Hematopoietic multipotent progenitor cell (in vitro differentiated cells): ENCODE measurements at places on chromosomes 13 and 19. TPM values are rescaled to one million over a fixed set of nuclear protein-coding genes. Genes with fewer than 3 reads are reported as not detected.

GRCh38 chr13:69948016-69948415 lies 159.6 kb upstream of the ATXN8OS start:
- peak; percentile 91 for DNase-seq

GRCh38 chr19:38310279-38310670 lies 5.5 kb downstream of the YIF1B start:
- no peak for DNase-seq

GRCh38 chr13:90154311-90154960 lies 1193.1 kb upstream of the MIR17HG start:
- no peak for DNase-seq

GRCh38 chr13:110173247-110173818 lies 133.6 kb downstream of the COL4A1 start:
- DNase-seq, result peak; percentile 6

GRCh38 chr19:43316591-43317319 lies 36.7 kb upstream of the CD177 start:
- no peak for DNase-seq

Gene KLK10
- total RNA-seq, result not detected

- DNase-seq, result no peak
Observed at GRCh38 chr13:68261105-68261504, 1031.0 kb upstream of the PCDH9 start.

DNA sequence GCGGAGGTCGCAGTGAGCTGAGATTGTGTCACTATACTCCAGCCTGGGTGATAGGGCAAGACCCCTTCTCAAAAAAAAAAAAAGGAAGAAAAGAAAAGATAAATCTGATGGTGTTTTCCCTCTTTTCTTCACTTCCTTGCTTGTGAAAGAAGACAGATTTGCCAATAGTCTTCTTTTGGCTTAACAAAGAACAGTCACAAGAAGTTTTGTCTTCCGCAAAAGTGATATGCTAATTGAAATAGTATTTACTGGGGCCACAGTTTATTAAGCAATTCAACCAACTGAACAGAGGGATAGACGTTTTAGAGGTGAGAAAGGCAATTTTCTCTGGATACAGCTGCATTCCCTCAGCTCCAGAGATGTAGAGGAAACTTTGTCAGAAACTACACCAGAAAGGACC lies 22.9 kb upstream of the PLAUR start:
- DNase-seq, result no peak

Gene ZNF177
- total RNA-seq, result 0.81 TPM

- DNase-seq, result no peak
Observed at GRCh38 chr13:41813426-41813825, 147.5 kb downstream of the VWA8 start.

- DNase-seq, result no peak
Observed at GRCh38 chr13:46903748-46904147, 6.9 kb upstream of the HTR2A start.

Gene KCTD12
- 3.0 TPM for total RNA-seq

- no peak for DNase-seq
Observed at GRCh38 chr19:296476-297225, 5.4 kb upstream of the PLPP2 start.

Gene NDFIP2
- total RNA-seq, result 0.27 TPM

DNA sequence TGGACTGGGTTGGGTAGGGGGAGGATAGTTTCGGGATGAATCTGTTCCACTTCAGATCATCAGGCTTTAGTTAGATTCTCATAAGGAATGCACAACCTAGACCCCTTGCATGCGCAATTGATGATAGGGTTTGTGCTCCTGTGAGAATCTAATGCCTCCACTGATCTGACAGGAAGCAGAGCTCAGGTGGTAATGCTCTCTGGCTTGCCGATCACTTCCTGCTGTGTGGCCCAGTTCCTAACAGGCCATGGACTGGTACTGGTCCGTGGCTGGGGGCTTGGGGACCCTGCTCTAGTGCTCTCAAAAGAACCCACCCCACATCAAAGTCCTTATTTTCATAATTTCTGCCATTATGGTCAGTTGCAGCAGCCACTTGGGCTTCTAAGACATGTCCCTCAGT lies 30.1 kb downstream of the DNAJC3 start:
- no peak for DNase-seq

Gene CPB2
- not detected for total RNA-seq

DNA sequence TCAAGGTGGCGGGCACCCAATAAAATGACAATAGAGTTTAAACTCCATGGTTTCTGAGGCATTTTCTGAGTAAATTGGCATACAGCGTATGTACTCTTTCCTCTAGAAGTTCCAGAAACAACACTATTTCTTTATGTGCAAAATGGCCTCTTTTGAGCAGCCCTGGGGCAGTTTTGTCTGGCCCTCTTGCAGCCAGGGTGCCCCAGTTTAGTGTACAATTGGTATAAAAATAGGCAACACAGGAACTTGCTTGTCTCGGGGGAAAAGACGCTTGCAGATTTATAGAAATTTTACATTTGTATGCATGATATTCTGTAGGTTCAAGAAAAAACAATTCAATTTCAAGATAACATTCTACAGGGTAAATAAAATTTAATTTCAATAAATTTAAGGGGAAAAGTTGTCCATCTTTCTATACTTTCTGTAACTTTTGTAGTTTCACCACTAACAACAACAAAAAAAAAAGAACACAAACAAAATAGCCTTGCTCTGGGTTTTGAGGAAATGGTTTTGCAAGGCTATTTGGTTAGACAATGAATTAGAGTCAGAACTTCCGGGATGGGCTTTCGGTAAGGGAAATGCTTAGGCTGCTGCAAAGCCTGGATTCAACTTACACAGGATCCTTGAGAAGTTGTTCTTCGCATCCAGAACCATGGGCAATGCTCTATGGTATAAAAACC lies 45.3 kb downstream of the LRCH1 start:
- no peak for DNase-seq

DNA sequence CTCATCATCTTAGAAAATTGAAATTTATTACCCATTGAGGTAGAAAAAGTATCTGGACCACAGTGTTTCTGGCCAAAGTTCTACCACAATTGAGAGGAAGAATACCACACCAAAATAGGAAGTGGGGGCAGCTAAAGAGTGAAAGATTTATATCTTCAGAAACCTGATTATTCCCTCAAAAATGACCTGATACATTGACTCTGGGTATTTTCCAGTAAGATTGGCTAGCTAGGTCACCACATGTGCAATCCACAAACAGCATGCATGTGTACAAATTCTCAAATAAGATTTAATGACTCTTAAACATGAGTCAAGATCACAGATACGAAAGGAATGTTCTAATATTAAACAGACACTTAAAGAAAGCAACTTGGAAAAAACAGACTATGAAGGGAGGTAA lies 1516.2 kb upstream of the PCDH20 start:
- DNase-seq, result no peak

DNA sequence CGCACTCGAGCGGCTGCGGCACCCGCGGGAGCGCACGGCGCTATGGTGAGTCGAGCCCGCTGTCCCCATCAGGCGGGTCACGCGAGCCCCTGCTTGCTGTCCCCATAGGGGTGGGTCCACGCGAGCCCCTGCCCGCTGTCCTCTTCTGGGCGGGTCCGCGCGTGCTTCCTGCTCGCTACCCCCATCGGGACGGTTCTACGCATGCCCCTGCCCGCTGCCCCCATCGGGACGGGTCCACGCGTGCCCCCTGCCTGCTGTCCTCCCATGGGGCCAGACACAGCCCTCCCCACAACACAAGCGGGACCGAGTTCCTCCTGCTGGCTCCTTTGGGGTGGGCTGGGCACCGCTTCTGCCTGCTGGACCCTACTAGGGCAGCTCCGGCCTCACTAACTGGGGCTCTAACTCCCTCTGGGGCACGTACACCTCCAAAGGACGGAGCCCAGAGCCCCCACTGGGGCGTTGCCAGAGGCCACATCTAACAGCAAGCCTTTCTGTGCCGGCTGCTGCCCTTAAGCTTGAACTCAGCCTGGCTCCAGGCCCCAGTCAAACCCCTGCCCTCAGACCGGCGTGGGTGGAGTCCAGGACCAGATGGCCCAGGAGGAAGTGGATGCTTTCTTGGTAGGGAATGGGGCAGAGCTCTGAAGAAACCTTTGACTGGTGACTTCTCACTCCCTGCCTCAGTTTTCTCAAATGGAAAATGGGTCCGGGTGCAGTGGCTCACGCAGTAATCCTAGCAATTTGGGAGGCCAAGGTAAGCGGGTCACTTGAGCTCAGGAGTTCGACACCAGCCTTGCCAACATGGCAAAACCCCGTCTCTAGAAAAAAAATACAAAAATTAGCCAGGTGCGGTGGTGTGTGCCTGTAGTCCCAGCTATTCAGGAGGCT lies 722 bp downstream of the COLGALT1 start:
- DNase-seq, result peak; percentile 39

DNA sequence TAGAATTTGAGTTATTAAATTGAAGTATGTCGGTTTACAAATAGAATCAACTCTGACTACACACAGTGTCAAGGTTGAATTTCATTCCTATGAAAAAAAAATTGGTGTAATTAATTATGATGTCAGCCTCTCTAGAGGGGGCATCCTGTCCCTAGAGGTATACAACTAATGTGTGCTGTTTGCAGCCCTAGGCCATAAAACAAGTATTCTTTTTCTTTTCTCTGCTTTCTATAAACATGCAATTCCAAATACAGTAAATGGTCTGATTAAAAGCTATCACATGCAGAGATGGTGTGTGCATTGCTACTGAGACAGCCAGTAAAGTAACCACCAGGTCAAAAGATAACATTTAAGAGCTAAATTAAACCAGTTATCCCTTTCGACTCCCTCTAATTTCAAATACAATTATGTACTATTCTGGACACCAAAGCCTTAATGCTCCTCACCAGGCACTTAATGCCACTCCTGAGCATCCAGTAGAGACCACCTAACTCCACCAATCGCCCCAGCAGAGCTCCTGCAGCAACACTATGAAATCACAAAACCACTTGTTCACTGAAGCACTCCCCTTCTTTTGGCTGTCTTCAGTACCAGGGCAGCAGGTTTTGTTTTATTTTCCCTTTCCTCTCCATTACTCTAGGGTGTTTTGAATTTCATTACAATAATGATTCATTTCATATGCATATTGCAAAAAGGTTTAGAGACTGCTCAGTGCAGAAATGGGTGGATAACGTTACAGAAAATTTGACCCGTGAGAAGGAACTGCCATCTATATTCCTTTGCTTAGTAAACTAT lies 426.9 kb downstream of the PCDH9 start:
- DNase-seq, result no peak

GRCh38 chr13:24159357-24159756 lies 1.2 kb upstream of the SPATA13 start:
- DNase-seq, result no peak

GRCh38 chr13:50691176-50691680 lies 152.3 kb downstream of the DLEU7 start:
- no peak for DNase-seq

Gene KLHL1
- not detected for total RNA-seq

GRCh38 chr19:54153731-54154326 lies 5.7 kb downstream of the LENG1 start:
- DNase-seq, result no peak

Gene OR4F17
- total RNA-seq, result under 0.01 TPM

Gene ZNF808
- 15.6 TPM for total RNA-seq

DNA sequence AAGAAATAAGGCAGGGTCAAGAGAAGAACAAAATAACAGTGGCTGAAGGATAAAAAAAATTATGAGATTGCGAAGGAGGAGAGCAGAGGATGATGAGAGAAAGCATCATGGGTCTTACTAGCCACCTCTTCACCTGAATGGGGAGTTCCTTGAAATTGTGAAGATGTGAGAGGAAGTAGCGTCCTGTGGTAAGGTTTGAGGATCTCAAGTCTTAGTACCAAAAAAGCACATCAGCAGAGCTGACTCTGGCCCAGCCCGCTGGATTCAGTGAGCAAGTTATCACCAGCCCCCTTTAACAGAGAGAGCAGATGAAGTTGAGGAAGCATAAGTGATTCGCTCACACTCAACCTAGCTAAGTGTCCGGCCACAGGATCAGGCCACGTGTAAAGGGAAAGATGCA lies 61.8 kb downstream of the RXFP2 start:
- no peak for DNase-seq

- DNase-seq, result no peak
Observed at GRCh38 chr19:42301646-42302203, at the start of gene PRR19. Gene PRR19 (plus strand): TSS chr19:42302132. CDS start chr19:42309585, 7,453 bp downstream.

- peak; percentile 35 for DNase-seq
Observed at GRCh38 chr13:72166102-72166650, 299.2 kb upstream of the DACH1 start.

DNA sequence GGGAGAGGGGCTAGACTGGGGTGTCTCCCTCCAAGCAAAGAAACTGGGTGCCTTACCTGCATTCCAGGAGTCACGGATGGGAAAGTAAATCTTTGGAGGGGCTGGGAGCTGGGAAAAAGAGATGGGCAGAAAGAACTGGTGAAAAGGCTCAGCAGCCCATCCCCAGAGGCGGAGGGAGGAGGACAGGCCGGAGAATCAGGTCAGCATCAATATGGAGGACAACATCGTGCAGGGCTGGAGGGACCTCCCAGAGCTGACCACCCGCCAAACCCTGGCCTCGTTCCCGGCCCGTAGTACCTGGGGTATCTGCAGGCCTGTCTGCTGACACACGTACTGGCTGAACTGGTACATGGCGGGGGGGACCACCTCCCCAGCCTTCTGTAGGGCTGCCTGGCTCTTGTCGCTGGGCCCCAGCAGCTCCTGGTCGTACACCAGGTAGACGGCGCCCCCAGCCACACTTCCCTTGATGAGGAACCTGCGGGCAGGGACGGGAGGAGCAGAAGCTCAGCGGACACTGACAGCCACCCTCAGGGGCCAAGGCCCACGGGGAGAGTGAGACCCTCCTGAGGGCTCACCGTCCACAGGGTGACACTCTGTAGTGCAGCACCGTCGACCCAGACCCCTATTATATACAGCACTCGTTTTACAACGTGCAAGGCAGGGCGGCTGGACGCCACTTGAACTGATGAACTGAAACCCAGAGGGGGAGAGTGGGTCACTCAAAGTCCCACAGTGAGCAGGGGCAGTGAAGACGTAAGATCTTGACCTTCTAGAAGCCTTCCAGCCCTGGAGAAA lies 830 bp downstream of the MICOS13 start:
- DNase-seq, result no peak

- DNase-seq, result no peak
Observed at GRCh38 chr13:110346661-110347067, 39.6 kb downstream of the COL4A2 start.

- no peak for DNase-seq
Observed at GRCh38 chr13:97318532-97318931, 96.4 kb downstream of the MBNL2 start.

- no peak for DNase-seq
Observed at GRCh38 chr19:32252333-32252669, 93.1 kb upstream of the ZNF507 start.

Gene ZNF555
- total RNA-seq, result 5.9 TPM

Gene ADGRL1
- 32.0 TPM for total RNA-seq

DNA sequence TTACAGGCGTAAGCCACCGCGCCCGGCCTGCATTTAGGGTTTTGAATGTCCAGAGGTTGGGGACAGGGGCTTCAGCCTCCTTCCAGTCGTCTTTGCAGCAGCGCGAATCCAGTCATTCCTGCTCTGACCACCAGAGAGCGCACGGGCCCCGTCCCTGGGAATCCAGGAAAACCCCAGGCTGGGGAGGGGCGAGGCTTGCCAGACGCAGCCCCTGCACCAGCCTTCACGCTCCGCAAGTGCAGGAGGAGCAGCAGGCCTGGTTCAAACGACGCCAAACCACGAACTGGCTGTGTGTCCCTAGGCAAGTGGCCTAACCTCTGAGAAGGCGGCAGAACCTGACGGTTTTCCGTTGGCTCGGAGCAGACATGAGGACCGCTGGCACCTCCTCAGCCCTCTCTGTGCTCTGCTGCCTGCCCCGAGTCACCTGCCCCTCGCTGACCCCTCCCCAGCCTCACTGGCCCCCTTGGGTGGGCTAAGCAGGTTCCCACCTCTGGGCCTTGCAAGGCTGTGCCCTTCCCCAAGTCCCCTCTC lies 2.0 kb upstream of the RNF126 start:
- peak; percentile 86 for DNase-seq
